Stimulated activated CD4-positive, alpha-beta T cell treated with anti-CD3 and anti-CD28 coated beads, TNF-alpha, amount 100 ng/mL, for 1 hour (primary cell): ENCODE measurements at places on chromosomes 7 and 10.

GRCh38 chr10:61798713-61799112 is 102.8 kb upstream of the ARID5B start:
- DNase-seq: no peak

DNA sequence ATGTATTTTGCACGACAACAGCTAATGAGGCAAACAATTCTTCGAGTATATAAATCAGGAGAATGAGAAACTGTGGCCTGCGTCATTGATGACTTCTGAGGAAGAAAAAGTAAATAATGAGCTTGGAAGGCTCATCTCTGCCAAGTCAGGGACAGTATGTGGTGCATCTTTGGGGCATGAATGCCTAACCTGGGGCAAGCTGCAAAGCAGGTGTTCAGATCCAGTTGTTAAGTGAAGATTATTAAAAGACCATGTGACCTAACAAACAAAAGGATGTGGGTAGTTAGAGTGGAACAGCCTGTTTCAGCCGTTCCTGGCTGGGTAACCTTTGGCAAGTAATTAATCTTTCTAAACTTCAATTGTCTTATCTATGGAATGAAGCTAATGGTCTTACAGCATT is 93.0 kb downstream of the LYZL2 start:
- no peak for DNase-seq

DNA sequence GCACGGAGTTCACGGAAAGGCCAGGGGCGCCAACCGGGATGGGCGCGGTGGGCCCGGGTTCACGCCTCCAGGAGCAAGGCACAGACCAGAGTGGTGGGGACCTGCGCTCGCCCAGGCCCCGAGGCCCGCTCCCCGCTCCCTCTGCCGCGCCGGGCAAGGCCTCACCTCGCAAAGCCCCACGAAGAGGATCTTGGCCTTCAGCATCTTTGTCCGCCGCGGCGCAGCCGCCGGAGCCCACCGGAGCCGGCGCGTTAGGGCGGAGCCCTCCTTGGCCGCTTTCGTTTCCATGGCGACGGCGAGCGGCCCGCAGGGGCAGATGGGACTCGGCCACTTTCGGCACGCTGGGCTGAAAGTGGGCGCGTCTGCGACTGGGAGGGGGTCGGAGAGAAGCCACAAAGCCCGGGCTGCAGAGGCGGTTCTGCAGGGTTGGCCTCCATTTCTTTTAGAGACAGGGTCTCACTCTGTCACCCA is 944.4 kb upstream of the ZNF722 start:
- no peak for DNase-seq

DNA sequence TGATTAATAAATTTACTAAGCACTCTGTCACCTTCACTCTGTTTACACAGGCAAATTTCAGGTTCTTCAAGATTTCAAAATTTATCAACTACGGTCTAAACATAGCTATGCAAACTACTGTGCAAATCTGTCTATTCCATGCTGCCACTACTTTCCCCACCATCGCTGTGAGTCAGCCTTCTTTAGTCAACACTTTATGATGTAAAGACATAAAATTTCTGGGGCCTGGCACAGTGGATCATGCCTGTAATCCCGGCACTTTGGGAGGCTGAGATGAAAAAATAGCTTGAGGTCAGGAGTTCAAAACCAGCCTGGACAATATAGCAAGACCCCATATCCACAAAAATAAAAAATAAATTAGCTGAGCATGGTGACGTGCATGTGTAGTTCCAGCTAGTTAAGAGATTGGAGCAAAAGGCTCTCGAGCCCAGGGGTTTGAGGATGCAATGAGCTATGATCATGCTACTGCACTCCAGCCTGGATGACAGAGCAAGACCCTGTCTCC is 42.6 kb downstream of the CNOT4 start:
- DNase-seq: no peak

DNA sequence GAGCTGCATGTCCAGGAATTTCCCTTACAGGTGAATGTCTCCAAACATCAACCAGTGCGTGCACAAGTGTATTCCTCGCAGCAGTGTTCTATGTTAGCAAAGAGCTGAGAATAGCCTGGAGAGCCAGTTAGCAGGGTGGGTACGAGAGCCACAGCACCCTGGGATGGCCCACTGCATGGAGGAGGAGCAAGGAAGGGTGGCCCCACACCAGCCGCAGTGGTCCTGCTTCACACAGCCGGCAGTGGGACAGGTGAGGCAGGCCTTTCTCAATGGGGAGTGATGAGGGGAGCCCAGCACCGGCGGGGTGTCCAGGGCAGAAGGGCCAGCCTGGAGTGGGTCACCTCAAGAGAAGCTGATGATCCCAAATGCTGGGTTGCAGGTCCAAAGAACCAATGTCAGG is 240.7 kb downstream of the TCERG1L start:
- DNase-seq: no peak

DNA sequence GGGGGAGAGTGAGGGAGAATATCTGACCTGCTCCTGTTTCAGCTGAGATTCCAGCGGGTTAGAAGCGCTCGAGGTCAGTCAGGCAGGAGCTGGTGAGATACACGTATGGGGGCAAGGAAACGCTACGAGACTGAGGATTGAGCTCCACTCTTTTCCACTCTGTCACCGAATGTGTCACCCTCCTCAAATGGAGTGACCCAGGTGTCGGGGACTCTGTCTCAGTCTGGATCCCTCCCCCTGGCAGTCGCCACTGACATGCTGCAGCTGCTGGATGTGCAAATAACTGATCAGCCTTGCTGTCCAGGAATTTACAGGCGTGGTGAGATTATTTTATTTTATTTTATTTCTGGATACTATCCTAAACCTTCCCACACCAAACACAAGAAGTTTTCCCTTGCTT is 100.9 kb upstream of the DPP6 start:
- DNase-seq: no peak

GRCh38 chr7:26681819-26682418 is 182.5 kb downstream of the SKAP2 start:
- no peak for DNase-seq

GRCh38 chr7:70072220-70072619 is 473.9 kb downstream of the AUTS2 start:
- no peak for DNase-seq

DNA sequence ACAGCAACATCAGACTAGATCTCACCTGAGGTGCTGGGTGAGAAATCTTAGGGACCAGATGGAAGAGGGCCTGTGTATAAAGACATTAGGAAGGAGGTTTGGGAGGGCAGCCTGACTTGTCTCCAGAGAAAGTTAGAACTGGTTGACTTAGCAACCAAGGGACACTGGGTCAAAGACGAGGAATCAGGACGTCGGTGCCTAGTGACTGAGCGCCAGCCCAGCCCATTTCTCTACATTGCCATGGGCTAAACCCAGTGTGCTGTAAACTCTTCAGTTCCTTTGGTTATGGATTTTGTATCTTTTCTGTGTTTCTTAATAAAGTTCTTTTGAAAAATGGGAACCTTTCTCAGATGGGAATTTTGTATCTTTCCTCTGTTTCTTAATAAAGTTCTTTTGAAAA is 12.3 kb downstream of the TRIM56 start:
- no peak for DNase-seq

DNA sequence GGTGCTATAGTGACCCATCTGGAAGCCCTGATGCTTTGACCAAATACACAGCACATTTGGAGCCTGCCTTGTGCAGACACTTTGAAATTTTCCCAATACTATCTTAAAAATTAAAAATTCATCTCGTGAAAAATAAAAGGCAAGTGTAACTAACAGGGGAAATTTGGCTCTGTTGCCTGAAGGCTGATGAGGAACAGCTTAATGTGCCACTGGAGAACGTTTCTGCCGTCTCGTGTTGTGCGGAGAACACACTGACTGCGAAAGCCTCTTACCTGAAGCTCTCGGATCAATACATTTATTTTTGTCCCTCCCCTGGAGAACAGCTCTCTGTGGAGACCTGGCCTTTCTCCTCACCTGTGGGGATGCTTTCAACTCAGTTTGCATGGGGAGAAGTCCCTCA is 77.2 kb upstream of the CHST15 start:
- DNase-seq: no peak
